ENCODE measurements at places on chromosomes 3 and 15.

DNA sequence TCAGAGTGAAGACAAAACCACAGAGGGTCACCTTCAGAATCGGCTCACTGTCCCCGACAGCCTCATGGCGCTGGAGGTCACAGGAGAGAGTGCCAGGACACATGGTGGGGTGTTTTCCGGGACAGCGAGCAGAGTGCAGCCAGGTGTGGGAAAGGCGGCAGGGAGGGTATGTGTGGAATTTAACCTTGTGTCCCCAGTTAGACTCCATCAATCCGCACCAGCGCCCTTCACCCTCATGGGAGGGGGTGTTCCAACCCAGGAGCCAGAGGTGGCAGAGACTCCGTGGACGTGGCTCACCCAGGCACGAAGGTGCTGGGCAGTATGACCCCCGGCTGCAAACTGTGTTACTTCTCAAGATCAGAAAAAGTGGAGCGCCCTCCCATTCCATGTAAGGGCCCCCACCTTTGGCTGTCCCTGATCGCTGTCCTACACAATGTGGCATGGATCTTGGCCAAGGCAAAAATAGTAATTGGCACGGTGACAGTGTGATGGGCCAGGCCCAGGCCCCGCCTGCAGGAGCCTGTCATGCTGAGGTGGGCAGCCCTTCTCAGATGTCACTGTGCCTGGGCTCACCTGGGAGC is 190.3 kb downstream of the XXYLT1 start:
- DNase-seq = no peak

DNA sequence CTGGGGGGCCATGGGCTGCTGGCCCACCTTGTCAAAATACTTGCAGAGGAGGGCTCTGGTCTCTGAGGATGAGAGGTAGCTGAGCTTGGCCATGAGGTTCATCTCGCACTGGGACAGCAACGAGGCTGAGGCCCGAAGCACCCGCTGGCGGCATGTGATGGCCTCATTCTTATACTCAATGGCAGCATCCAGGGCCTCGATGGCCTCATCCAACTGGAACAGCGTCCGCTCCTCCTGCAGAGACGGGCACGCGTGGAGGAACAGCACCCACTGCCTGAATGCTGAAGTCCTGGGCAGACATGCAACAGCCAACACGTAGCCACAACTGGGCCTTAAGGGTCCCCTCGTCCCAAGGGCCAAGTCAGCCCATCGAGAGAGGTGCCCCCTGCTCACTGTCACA is 25.0 kb downstream of the KIF7 start:
- no peak for DNase-seq

- no peak for DNase-seq
Measured at GRCh38 chr3:41103200-41103599, 96.1 kb upstream of the CTNNB1 start.

GRCh38 chr3:7280318-7280717 is 419.4 kb downstream of the GRM7 start:
- no peak for DNase-seq

DNA sequence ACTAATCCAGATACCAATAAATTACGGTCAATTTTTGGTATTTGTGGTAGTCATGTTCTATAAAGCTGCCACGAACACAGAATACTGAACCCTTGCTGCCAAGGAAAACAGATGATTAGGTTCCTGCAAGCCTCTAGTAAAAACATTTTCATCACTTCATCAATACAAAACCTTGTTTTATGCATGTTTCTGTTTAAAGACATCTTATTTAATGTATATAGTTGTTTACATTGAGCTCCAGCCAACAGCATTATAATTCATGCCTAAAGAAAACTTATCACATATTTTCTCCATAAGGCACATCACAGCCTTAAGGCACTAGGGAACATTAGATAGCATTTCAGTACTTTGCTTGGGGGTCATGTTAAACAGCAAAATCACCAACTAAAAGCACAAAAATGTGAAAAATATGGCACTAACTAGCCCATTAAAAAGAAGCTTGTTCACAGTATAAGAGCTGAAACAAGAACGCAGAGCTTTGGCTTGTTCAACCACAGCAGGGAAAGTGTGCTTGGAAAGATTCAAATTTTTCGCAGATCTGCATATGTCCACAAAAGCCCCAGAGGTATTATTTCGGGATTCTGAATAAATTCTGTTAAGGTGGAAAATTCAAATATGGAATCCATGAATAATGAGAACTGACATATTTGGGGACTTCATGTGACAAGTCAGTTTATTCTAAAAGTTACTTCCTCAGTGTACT is 27.7 kb downstream of the POLQ start:
- DNase-seq = no peak

- DNase-seq = no peak
Measured at GRCh38 chr3:14652-15051, 181.9 kb upstream of the CHL1 start.
